LNCaP clone FGC (cell line): ENCODE measurements at places on chromosomes 6 and 20.

DNA sequence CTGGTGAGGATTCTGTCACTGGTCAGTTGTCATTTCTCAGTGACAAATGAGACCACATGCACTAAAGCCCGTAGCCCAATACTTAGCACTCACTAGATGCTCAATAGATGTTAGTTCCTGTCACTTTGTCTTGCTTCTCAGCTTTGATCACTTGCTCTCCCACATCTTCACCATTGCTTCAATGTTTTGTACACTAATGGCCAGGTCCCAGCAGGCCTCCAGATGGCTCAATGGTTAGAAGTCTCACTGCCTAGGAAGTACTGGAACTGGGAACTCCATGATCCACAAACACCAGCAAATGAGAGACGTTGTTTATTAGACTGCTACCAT, 502.8 kb upstream of the JARID2 start:
- no peak for DNase-seq

GRCh38 chr6:32954986-32955802, 2.3 kb upstream of the HLA-DMA start:
- DNase-seq = no peak

GRCh38 chr6:113356139-113356538, 501.0 kb upstream of the MARCKS start:
- DNase-seq = no peak

- DNase-seq = no peak
These were observed 19.0 kb downstream of the HS3ST5 start for GRCh38 chr6:114323784-114324183.

DNA sequence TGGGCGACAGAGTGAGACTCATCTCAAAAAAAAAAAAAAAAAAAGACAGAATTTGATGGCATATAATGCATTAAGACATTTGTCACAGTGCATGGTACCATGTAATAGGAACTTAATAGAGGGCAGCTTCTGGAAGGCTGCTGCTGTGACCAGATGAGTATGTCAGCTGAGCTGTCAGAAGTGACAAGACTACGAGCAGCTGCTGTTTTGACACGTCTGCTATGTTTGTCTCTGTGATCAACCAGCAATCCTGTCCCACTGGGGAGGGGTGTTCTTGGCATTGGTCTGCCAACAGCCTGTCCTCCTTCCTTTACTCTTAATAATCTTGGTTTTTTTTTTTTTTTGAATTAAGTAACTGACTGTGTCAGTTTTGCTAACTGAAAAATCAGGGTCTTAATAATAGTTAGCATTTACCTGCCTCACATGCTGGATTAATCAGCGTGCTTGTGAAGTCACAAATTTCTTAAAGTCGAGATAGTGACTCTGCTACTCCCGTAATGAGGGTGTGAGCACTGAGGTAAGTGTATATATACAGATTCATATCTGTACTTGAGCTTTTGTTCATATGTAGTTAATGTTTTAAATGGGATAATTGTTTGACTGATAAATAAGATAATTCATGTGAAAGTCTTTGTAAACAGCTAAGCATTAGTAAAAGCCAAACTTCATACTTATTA, 152.4 kb downstream of the BMP2 start:
- DNase-seq = no peak

- no peak for DNase-seq
These were observed 627 bp downstream of the RPS18 start for GRCh38 chr6:33272275-33273128.

DNA sequence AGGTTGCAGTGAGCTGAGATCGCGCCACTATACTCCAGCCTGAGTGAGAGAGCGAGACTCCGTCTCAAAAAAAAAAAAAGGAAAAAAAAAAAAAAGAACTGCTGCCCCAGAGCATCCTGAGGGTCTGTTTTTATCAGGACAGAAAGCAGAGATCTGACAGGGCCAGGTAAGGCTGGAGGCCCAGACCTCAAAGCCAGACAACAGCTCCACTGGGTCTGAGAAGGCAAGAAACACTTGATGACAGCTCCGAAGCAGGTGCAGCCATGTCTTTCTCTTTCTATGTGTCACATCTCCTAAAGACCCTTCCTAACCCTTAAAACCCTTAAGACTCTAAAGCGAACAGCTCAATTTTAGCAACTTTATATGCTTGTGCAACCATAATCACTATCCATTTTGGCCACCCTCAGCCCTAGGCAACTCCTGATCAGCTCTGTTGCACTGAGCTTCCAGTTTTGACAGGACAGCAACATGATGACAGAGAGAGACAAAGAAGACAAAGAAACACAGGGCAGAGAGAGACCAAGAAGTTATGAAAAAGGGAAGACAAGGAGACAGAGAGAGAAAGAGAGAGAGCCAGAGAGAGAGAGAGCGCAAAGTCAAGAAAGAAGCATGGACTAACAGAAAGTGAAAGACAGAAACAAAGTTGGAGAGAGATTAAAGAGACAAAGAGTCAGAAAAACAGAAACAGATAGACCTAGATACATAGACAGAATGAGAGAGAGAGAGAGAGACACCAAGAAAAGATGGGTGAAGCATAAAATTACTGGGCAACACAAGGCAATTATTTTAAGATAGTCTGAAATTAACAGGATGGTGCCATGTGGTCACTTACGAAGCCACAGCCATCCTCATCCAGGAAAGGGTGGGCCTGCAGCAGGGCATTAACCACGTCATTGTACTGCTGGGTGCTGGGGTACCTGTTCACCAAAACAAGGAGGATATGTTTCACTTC, 39.2 kb downstream of the SAMD3 start:
- no peak for DNase-seq

DNA sequence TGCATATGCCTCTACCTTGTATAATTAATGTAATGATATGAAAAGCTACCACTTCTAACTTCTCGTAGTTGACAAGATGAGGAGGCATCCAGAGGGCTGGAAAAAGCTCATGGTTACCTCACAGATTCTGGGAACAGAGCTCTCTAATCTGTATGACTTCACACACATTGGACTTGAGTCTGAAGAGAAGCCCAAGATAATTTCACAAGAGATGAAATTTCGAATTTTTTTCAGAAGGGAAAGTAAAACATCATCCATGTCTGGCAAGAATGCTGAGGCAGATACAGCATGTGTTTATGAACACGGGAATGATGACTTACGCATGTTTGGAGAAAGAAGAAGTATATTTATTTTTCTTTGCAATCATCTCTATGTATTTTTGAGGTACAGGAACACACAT, 141.8 kb upstream of the TENT5A start:
- DNase-seq = no peak

DNA sequence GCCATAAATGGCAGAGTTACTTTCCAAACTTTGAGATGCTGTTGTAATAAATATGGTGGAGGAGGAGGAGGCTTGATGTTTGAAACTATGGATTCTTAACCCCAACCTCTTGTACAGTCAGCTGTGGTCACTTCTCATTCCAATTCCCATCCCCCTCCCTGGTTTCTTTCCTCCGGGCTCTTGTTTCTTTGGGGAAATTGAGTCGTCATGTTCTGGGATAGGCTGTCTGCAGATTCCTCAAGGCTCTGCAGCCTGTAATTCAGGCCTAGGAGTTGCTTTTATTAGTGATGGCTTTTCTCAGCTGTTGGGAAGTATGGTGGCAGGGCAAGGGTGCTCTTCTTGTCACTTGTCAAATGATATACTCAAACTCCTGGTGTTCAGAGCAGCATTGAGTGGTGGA, 2.6 kb downstream of the PTK7 start:
- no peak for DNase-seq

DNA sequence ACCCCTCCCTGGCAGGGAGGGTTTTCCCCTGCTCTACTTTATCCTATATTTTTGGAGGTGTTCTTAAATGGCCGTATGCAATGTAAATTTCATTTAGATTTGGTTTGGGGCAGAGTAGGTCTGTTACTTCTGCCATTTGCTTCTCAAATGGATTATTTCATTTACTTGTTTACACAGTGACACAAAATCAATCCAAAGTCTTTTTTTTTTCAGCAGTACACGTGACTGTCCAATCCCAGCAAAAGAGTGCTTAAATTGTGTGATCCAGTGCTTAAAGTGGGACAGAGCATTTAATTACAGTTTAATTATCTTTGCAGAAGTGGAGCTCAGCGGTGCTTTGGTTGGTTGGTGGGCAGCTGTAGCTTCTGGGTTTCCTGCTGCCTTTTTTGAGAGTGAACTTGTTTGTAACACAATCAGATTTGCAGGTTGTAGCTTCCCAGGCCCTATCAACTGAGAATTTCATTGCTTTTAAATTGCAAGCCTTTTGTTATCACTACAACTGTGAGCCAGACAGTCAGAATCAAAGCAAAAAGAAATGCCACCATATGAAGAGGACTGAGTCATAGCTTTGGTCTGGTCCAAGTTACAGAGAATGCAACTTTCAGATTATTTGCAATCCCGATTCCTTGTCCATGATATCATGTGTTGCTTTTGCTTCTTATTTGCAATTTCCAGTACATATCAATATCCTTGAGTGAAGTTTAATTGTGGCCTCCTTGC, 216.9 kb downstream of the DOK5 start:
- no peak for DNase-seq

GRCh38 chr6:157677235-157677634, 145.8 kb upstream of the SNX9 start:
- no peak for DNase-seq

DNA sequence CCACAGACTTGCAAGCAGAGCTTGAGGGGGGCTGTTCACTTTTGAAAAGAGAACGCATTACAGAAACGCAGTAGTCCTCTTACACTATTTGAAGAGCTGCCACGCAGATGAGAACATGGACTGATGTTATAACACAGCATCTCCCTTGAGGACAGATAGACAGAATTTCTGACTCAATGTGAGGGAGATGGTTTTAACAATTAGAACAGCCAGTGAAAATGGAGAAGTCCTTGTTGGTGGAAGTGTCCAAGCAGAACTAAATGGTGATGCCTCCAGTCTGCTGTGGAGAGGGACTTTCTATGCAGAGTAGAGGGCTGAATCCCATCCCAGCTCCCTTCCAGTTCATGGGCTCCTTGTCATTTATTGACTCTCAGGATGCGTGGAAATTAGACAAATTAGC, 100.0 kb downstream of the RREB1 start:
- DNase-seq = no peak

GRCh38 chr6:47710295-47710694, 11.9 kb downstream of the ADGRF4 start:
- DNase-seq = no peak
